ENCODE measurements at places on chromosomes 12 and 14.

- DNase-seq: no peak
These were observed 113.7 kb upstream of the PDZRN4 start for GRCh38 chr12:41074473-41074769.

GRCh38 chr12:43571885-43572284, 19.9 kb upstream of the ADAMTS20 start:
- no peak for DNase-seq

GRCh38 chr14:35414365-35414764, 9.8 kb upstream of the NFKBIA start:
- no peak for DNase-seq

DNA sequence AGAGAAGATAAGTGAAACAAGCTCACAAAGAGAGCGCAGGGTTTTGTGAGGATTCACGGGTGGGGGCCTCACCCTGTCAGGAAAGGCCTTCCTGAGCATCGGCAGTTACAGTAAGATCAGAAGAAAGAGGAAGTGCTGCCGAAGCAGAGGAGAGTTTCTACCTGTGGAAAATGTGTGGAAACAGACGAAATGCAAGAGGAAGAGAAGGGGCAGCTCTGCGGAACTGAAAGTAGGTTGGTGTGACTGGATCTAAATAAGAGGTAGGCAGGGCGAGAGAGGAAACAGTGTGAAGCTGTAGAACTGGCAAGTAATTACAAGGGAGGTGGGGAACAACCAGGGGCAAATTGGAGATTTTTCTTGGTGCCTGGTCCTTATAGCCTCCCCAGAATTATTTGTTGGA, 2.6 kb downstream of the GPR68 start:
- DNase-seq: no peak

GRCh38 chr14:63472986-63473788, 70.0 kb downstream of the PPP2R5E start:
- DNase-seq: no peak

Data from T-cell (primary cell).